Heart right ventricle (tissue), 16 donors: ENCODE measurements at places on chromosomes 16 and 17.

- no peak for DNase-seq
Measured at GRCh38 chr17:77692571-77693161, 265.8 kb upstream of the TNRC6C start.

DNA sequence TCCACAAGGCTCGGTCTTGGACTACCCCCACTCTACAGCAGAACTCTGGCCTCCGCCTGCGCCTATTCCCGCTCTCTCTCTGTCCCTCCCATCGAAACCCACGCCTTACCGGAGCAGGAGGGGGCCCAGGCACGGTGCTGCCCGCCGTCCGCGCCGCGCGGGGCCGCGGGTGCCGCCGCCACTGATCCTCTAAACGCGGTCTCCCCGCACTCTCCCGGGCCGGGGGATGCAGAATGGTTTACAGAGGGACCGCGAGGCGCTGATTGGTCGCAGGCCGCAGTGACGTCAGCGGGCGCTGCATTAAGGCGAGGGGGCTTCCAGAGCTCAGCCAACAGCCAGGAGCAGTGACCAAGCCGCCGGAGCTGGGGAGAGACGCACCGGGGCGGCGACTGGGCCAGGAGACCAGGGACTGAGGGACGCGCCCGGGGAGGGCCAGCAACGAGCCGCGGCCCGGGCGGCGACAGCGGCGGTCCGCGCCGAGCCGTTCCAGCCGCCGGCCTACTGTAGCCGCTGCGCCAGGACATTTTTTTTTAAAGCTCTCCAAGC, 747 bp upstream of the LHX1 start:
- DNase-seq: no peak

GRCh38 chr17:56867948-56868376, 34.0 kb downstream of the DGKE start:
- no peak for DNase-seq

GRCh38 chr16:52293204-52293603, 253.7 kb downstream of the TOX3 start:
- no peak for DNase-seq

DNA sequence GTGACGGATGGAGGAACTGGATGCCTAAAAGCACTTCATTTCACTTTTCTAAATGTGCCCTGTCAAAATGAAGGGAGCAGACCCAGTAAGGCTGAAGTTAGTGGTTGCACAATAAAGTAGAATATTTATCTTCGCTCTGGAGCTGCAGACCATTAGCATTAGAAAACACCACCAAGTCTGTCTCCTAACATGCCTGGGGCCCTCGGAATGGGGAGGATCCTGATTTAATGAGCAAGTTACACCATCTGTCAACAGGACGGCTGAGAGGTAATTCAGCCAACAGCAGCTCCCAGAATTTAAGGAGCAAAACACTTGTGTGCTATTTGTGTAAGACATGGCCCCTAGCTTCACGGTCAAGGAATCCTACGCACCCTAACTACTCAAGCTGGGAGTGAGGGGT, 22.3 kb downstream of the CA10 start:
- no peak for DNase-seq

DNA sequence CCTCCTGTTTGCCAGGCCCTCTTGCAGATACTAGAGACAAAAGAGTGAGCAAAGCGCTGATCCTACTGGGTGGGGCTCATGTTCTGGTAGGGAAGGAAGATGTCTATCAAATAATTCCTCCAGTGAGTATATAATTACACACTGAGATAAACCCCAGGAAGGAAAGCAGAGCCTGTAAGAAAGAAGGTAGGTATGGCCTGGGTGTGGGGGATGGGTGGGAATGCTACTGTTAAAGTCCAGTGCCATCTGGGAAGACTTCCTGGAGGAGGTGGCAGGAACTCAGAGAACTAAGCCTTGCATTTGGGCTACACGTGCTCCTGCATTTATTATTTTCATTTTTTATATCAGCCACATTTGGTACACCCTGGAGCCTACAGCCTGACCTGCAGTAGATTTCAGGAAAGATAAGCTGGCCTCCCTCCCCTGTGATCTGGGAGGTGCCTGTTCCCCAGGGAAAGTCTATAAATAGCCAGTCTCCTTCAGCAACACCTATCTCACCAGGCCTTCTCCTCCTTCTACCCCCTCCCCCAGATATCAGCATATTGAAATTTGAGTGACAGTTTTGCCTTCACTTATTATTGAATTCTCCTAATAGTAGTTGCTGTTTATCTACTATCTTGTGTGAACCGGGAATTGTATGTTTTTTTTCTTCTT, 11.5 kb downstream of the ATP2C2 start:
- no peak for DNase-seq

- DNase-seq: no peak
Measured at GRCh38 chr16:68356919-68357286, 46.1 kb downstream of the PRMT7 start.

DNA sequence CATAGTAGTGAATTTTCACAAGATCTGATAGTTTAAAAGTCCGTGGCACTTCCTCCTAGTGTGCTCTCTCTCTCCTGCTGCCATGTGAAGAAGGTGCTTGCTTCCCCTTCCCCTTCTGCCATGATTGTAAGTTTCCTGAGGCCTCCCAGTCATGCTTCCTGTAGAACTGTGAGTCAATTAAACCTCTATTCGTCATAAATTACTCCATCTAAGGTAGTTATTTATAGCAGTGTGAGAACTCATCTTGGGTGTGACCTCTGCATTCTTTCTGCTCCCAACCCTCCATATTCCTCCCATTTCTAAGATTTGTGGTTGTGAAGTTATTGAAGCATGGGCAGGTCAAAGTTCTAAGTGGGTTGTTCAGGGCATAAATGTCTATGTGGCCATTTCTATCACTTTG, 62.1 kb upstream of the ADAMTS18 start:
- DNase-seq: no peak

DNA sequence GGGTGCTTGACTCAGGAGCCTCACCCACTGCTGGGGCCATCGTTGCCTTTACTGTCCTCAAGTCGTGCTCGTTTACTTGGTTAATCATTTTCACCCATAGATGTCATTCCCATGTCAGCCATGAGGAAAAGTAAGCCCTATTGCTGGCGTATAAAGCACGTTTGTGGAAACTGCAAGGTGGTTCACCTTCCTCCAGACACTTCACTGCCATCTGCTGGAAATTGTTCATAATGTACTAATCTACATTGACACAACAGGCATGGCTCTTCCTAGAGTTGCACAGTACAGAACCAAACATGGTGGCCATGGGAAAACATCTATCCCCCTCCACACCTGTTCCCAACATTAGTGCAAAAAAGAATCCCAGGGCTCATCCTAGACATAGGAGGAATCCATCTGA, 116.6 kb downstream of the ZNF18 start:
- no peak for DNase-seq

GRCh38 chr16:57084257-57084770, 8.1 kb upstream of the CPNE2 start:
- DNase-seq: peak; percentile 62

DNA sequence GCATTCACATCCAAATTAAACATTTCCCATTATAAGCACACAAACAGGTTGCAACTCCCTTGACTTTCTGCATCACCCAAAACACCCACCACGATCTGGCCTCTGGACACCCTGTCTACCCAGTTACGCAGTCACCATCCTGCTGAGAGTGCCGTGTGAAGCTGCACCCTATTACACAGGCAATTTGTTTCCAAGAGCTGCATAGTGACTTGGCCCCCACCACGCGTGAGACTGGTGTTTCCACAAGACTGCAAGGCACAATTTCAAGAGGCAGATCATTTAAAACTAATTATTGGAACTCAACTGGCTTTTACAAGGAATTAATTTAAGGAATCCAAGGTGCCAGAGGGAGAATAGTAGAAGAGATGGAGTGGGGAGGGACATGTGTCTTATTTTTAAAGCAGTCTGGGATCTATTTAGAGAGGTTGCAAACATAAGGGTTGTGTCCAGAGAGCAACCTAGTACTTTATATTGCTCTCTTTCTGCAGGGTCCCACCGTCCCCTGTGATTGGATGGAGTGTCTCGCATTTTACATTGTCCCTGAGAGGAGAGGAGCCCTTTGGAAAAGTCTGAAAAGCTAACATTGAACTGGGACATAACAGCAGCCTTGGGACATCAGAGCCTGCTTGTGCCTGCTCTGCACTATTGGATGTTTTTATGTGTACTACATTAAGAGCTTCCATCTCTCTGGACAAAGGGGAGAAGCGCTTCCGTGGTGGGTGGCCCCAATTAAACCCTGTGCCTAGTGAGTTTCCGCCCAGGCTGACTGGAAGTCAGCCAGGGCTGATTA, 8.7 kb upstream of the ADAMTS18 start:
- DNase-seq: no peak

DNA sequence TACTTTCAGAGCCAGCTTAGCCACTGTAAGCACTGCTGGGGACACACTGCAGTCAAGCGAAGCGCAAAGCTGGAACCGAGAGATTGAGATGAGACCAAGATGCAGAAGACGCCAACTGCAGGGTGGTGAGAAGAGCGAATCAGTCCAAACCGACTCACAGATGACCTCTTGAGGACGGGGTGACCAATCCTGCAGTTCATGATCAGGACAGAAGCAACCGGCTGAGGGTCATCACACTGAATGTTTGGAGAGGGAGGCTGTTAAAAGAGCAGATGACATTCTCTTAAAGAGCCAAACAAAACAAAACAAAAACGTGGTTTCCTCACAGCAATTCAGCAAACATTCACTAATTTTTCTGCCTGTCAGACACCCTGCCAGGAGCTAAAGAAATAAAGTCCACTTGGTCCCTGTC, 8.5 kb downstream of the HASPIN start:
- no peak for DNase-seq
